Esophagus squamous epithelium (tissue), 5 donors: ENCODE measurements at places on chromosomes 4 and X.

DNA sequence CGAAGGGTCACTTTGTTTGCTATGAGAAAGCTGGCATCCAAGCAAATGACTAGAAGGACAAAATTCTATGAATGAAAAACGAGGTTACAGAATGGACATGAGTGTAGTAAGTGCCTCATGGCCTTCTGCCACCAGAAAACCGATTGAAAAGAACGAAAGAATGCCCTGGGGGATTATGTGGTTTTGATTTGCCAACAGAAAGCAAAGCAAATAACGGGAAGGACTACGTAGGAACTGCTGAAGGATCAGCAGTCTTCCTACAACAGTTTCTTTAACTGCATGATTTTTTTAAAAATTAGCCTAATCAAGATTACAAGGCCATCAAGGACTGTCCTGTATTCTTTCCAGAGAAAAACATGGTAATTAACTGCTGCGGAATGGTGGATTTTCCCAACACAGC, 50.6 kb downstream of the NRK start:
- no peak for DNase-seq

GRCh38 chr4:77706717-77707116, 101.1 kb downstream of the CXCL13 start:
- no peak for DNase-seq

- DNase-seq = no peak
These were observed 29.5 kb upstream of the MAP3K15 start for GRCh38 chrX:19544693-19545305.

GRCh38 chr4:604131-604530, 21.2 kb upstream of the PDE6B start:
- DNase-seq = no peak

GRCh38 chr4:38365261-38365660, 298.7 kb upstream of the KLF3 start:
- DNase-seq = no peak

GRCh38 chrX:30777575-30777974, 111.5 kb downstream of the TAB3 start:
- no peak for DNase-seq

DNA sequence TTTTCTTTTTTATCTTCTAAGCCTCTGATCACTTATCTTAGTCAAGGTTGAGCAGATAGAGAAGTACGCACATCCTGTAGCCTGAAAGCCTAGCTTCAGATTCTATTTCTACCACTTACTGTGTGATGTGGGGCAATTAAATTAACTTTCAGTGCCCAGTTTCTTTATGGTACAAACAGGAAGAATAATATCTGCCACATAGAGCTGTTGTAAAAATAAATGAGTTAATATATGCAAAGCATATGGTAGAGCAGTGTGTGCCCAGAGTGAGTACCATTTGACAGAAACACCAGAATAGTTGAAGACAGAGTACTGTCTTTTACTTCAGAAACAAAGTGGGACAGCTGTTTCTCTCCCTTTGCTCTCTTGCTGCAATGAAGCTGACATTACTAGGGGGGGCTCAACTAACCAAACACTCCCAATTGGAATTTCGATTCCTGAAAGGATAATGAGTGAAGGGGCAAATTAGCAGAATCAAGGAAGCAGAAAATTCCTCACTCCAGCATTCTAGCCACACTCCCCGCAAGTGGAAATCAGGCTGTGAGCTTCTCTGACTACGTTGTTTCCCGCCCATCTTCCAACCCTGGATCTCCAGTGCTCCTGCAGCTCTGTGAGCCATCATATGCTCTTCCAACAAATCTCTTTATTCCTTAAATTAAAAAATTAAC, 80.4 kb downstream of the MAPK10 start:
- DNase-seq = no peak

- no peak for DNase-seq
These were observed 7.2 kb upstream of the CPLX1 start for GRCh38 chr4:833156-833555.

DNA sequence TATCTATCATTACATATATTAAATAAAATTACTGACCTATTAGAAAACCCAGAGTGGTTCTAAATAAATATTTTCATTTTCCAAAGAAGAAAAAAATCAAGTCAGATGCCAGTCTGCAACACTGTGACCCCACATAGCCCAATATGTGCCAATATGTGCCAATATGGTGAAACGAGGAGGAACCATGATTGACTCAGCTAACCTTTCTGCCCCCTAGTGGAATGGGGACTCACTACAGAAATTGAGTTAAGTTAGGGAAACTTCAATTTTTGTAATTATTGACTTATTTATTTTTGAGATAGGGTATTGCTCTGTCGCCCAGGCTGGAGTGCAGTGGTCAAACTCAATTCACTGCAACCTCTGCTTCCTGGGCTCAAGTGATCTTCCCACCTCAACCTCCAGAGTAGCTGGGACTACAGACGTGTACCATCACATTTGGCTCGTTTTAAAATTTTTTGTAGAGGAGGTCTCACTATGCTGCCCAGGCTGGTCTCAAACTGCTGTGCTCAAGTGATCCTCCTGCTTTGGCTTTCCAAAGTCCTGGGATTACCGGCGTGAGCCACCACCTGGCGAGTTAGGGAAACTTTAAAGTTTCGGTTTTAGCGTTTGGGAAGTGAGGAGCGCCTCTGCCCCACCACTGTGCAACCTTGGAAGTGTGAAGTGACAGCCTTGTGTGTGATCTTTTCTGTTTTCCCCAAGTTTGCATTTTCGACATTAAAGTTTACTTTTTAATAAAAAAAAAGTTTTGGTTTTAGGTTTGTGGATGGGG, 116.8 kb upstream of the SHISA3 start:
- DNase-seq = no peak

- no peak for DNase-seq
These were observed 63.6 kb upstream of the NKX1-1 start for GRCh38 chr4:1469607-1470392.

DNA sequence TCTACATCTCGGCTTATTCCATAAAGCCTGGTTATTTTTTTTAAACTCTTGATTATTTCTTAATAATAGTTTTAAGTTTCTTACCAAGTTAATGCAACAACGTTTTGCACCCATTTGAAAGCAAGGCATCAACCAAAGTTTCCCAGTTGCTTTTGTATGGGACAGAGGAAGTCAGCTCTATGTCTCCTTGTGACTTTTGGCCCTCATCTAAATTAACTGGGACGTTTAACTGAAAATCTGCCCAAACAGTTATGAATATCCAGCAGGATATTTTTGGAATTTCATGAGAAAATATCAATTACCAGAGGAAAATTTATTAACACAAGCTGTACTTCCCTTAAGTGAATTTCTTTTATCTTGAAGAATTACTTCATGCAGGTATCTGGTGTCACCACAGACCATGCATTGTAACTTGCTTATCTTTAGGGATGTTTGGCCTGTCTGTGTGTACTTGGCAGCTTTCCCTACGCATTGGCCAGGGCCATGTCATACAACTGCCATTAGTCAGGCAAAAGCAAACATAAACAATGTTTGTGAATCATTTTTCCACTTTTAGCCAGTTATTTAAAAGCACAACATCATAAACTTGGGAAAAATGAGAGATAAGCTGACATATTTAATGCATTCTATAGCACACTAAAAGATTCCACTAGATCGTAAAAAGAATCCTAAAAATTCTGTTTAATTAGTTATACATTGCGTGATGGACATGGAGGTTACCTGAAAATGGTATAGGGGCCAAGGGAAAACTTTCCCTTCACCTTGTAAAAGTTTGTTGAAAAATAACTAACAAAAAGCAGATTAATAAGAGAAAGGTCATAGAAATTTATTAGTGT, 101.4 kb upstream of the PDE5A start:
- DNase-seq = no peak

- no peak for DNase-seq
These were observed 284.9 kb downstream of the ADGRL3 start for GRCh38 chr4:61485056-61485455.

- no peak for DNase-seq
These were observed 38.2 kb downstream of the FHL1 start for GRCh38 chrX:136185401-136186022.

- DNase-seq = no peak
These were observed 157.0 kb downstream of the FRAS1 start for GRCh38 chr4:78214078-78214477.

DNA sequence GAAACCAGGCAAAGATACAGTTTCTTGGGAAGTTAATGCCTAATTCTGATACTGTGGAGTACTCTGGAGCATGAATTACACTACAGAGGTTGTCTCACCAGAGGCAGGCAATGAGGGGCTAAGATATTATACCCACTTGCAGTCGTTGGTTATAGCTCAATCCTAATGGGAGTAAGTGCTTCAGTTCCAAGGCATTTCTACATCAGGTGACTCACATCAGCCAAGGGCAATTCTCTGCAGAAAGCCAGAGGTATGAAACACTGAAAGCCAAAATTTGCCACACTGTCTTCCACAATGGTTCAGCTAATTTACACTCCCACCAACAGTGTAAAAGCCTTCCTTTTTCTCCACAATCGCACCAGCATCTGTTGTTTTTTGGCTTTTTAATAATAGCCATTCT, 174.0 kb upstream of the IL15 start:
- no peak for DNase-seq

- DNase-seq = no peak
These were observed 26.3 kb downstream of the RTL5 start for GRCh38 chrX:72105436-72105835.

- no peak for DNase-seq
These were observed 59.2 kb downstream of the PTPN13 start for GRCh38 chr4:86653237-86653865.

DNA sequence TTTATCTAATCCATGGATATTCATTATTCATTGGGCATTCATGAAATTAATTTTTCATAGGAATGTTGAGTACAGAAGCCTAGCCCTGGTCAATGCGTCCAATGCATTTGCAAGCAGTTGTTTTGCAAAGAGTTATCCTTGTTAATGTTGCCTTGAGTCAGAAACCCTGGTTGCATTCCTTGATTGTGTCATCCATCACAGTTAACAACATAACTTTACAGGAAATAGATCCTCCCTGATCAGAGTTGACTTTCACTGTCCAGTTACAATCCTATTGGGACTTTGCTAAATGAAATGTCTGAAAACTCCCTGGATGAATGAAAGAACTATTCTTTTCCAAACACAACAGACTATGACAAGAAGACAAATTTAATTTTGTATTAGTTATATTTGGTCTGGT, 924.3 kb upstream of the SLIT2 start:
- DNase-seq = no peak

DNA sequence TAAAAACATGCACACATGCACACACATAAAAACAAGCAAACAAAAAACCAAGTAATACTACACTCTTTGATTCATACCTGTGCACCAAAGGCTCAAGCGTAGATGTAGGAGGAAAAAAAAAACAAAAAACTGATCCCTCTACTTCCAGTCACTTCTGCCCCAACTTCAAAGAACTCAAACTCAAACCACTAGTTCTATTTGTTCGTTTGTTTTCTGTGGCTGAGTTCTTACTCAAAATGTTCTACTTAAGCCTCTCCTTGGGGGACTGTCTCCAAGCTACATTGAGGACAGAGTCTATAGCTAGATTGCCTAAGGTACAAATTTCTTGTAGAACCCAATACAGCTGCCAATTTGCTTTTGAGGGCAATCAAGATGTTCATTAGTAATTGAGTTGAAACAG, 171.0 kb upstream of the ATOH1 start:
- no peak for DNase-seq

DNA sequence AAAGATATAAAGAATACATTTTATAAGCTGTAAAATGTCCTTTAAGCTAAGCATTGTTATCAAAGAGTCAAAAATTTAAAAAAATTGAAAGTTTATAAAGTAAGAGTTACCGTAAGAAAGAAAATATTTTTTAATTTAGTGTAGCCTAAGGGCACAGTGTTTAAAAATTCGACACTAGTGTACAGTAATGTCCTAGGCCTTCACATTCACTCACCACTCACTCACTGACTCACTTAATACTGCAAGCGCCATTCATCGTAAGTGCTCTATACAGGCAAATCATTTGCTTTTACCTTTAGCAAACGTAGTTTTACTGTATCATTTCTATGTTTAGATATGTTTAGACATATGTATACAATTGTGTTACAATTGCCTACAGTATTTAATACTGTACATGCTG, 20.2 kb downstream of the GLRA3 start:
- DNase-seq = no peak

DNA sequence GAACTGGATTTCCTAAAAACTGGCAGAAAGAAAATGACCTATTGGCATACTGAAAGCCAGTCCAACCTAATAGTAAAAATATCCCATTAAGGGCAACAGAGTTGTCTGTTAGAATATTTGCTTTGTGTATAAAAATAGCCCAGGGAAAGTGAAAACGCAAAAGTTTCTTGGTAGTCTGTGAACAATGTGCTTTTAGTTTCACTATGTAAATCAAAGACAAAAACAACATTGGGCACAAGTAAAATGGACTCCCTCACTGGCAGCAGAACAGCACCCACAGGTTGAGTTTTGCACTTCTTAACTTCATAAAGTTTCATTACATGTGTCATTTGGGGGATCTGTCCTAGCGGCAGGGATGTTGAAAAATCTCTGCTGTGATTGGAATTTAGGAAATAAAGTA, 4.3 kb upstream of the FGG start:
- no peak for DNase-seq

DNA sequence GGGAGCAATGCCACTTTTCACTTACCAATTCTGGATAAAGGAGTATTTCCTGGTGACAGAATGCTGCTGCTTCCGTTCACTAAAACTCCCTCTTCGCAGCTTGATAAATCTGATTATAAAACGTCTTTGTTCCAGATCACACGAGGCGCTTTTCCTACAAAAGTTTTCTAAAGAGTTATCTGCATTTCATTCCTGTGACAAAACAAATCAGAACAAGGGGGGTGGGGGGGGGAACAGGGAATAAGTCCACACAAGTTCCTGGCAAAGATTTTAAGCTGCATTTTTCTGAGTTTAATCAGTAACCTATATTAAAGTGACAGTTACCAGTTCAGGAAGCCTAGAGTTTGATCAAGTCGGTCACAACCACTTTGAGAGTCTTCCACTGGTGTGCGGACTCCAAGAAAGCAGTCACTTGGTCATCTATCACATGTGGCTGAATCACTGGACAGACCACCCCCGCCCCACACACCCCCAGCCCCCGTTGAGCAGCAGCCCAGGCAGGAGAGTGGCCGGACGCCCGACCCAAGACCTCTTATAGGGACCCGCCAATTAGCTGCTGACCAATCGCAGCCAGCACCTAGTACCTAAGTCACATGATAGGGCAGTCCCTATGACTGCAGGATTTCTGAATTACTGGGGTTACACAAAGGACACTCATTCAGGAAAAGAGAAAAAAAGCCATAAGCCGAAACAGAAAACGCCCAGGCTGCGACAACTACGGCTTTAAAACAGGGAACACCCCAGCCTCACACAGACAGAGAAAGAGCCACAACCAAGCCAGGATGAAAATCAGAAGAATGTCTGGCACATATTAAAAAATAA, 569.3 kb upstream of the DIPK2B start:
- DNase-seq = peak; percentile 2

- no peak for DNase-seq
These were observed 117.0 kb downstream of the CHRDL1 start for GRCh38 chrX:110678591-110678990.

DNA sequence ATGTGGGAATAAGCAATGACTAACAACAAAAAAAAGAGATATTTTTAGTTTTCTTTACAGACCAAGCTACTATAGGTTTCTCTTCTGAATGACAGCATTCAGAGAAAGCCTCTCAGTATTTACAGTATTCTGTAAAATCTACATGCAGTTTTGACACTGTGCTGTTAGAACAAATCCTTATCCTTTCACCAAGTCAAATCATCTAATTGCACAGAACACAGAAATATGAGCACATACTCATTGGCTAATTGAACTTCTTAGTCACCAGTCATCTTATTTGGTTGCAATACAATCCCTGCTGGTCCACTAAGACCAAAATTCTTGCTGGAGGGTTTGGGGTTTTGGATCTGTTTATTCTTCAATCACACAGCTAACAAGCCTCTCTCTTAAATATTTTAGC, 5.7 kb downstream of the ACOT9 start:
- no peak for DNase-seq
